ENCODE measurements at places on chromosomes 2 and 18.

DNA sequence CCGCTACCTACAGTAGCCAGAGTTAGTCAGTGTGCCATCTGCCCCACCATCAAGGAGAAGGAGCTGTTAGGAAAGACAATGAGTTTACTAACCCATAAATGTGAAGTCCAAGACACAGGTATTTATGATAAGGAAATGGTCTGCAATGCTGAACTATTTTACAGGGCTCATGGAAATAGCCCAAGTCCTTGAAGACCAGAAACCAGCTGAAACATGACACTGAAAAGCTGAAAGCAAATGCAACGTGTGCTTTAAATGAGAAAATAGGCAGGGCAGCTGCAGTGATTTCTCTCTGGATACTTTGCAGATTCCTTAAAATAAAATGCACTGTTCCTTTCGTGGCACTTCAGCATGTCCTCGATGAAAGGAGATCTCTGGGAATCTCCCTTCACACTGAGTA is 256.4 kb upstream of the TCF4 start:
- DNase-seq = no peak

GRCh38 chr2:203886661-203887151 is 19.1 kb downstream of the CTLA4 start:
- DNase-seq = no peak

- no peak for DNase-seq
Measured at GRCh38 chr2:159073256-159073655, 104.8 kb downstream of the TANC1 start.

DNA sequence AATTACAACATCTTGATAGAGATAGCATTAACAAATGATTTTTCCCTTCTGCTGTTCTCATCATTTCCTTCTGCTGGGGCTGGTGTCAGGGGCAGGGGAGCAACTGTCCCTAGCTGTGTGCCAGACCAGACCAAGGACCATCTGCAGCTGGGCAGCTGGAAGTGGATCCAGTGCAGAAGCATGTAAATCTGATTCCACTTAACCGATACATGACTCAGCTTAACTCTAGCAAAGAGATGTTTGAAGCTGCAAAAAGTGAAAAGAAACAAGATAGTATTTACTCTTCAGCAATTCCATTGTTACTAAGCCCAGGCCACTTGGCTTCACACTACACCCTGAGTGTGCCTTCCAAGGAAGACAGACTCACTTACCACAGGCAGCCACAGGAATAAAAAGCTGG is 151.1 kb downstream of the GALNT1 start:
- DNase-seq = no peak

DNA sequence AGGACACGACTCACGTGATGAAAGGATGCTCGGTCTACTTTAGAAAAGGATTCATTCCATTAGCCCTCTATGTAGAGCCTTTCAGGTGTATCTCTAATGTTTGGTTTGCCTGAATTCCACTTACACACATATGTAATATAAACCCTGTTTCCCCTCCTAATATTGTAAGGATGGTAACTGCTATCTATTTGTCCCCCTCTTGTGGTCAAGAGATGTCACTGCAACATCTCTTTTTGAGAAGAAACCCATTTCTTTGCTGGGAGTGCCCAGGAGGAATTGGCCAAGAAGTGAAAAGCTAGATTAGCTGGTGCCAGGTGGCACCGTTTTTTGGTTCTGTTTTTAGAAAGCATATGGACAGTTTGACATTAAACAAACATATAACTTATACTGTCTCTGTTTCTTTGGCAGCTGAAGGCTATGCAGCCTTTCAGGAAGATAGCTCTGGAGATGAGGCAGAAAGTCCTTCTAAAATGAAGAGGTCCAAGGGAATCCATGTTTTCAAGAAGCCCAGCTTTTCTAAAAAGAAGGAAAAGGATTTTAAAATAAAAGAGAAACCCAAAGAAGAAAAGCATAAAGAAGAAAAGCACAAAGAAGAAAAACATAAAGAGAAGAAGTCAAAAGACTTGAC is 41.2 kb downstream of the RALBP1 start:
- DNase-seq = no peak

- DNase-seq = no peak
Measured at GRCh38 chr2:226077841-226078240, 678.3 kb downstream of the NYAP2 start.

DNA sequence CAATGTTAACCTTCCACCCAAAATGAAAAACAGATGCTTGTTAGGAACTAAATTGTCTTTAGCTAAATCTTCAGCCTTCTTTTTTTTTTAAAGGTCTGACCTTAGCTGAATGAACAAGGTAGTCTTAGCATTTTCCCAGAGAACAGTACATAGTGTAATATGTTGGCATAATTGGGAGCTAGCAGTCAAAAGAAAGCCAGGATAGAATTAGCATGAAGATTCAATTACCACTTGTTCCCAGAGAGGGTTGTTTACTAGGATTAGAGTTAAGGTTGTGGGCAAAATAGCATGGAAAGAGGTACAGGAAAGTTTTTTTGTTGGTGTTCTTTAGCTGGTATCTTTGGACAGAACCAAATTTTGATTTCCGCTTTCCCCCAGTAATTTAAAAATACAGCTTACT is 6.9 kb downstream of the CDH20 start:
- DNase-seq = no peak

GRCh38 chr2:130371723-130372054 is 15.8 kb downstream of the PTPN18 start:
- DNase-seq = no peak

- peak; percentile 86 for DNase-seq
Measured at GRCh38 chr18:9475643-9476591, 604 bp downstream of the RALBP1 start.

DNA sequence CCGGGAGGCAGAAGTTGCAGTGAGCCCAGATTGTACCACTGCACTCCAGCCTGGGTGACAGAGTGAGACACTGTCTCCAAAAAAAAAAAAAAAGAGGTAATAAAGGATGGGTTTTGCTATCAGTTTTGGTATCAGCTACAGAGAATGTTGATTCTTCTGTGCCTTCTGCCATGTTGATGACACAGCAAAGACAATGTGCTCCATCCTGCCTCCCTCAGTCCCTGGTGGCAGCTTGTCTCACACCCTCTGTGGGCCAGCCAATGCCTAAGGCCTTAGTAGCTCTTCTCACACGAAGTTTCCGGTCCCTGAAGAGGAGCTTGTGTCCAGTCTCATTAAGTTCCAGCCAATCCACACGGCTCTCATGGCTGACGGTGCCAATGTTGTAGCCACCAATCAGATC is 17.6 kb downstream of the IFT172 start:
- no peak for DNase-seq

GRCh38 chr18:58955738-58956137 is 91.1 kb downstream of the ZNF532 start:
- no peak for DNase-seq

GRCh38 chr2:233092432-233093165 is 32.5 kb downstream of the INPP5D start:
- peak; percentile 40 for DNase-seq

DNA sequence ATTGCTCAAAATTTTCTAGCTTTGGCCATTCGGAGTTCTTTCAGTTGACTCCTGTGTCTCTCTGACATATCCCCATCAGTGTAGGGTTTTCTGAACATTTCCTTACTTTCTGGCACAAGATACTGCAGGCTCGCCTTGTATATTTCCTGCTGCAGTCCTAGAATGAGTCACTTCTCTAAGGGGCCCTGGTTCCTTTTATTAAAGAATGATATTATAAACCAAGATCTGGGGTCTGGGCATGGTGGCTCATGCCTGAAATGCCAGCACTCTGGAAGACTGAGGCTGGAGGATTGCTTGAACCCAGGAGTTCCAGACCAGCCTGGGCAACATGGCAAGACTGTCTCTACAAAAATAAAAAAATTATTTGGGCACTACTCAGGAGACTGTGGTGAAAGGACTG is 3.0 kb upstream of the RPL37A start:
- no peak for DNase-seq

DNA sequence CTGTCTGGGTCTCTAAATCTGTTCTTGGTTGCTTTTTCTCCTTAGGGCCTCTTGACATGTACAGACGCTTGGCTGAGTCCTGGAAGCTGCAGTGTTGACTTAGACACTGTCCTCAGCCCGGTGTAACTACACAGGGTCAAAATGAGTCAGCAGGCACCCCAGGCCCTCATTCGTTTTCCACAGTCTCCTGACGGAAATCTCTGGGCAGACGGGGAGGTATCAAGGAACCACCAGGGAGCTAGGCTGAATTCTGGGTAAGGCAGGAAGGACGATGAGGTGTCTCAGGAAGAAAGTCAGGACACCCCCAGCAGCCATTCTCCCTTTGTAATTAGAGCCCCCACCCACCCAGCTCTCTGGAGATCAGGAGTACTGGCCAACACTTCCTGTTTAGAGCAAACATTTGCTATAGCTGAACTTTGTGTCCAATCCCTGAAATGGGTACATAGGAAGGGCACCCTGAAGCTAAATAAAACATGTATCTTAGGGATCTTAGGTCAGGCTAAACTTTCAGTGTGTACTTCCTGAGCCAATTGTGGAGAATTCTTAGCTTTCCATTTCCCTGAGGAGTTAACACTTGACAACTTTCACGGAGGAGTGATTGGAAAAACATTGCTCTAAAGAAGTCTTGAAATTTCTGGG is 23.9 kb upstream of the EPAS1 start:
- DNase-seq = no peak

DNA sequence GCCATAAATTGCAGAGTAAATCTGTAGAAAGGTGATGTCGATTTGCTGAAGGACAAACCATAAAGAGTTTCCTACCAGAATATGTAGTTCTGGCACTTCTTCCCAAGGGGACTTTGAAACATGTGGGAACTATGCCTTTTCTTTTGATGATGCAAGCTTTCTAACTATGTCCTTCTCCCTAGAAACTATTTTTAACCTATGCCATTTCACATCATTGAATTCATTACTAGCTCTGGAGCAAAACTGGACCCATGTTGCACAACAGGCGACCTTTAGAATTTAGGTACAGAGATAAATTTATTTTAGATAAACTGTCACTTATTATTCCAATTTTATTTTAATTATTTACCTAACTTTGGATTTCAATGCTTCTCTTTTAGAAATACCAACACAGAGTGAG is 186.5 kb downstream of the CCDC102B start:
- DNase-seq = no peak

DNA sequence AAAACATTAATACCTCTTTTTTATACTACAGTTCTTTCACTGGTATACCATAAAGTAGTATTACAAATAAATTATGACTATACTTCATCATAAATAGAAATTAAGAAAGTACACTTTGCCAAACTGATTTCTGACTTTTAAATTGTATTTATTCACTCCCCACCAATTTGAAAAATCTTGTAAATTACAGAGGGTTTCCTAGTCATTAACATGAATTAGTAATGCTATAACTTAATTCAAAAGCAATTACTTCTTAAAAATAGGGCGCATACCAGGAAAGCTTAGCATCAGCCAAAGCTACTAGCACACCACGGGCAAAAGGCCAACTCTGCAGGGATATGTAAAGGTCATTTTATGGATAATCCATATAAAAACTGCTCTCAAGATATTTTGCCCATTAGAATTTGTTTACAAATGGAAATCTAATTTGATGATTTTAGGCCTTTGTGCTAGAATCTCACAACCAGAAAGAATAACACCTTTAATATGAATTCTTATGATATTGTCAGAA is 142.3 kb downstream of the PIGN start:
- DNase-seq = no peak

- no peak for DNase-seq
Measured at GRCh38 chr2:36235882-36236281, 119.7 kb upstream of the CRIM1 start.

DNA sequence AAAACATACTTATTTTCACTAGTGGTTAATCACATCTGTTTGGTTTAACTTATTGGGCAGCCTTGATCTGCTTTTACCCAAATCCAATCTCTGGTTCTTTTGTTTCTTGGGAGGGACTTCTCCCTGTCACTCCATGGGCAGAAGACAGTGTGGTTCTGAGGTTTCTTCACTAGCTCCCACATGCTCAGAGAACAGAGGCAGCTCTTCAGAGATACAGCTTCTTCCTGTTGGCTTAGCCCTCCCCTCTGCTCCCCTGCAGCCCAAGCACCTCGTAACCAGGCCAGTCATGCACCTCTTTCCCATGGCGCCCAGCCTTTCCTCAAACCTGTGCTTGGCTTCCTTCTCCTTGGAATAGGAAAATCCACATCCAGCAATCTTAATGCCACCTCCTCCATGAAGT is 32.8 kb downstream of the SLC9A2 start:
- DNase-seq = no peak

- DNase-seq = no peak
Measured at GRCh38 chr2:211957799-211958198, 580.8 kb downstream of the ERBB4 start.

GRCh38 chr18:78641689-78642231 is 337.9 kb upstream of the SALL3 start:
- no peak for DNase-seq

DNA sequence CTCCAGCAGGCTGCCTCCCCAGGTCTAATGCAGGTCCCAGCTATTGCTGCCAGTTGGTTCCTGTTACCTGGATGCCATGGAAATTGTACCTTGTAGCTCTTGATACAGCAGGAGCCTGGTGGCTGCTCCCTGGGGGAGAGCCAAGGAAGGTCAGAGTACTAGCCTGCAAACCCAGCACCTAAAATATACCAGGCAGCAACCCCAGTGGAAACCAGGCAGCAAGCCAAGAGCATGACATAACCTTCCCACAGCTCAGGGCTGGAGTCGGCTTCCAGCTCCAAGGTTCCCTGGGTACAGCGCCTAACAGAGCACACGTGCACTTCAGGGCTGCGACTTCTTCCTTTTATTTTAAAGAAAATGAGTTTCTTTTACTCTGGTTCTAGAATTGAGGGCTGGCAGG is 30.3 kb downstream of the TNP1 start:
- no peak for DNase-seq

DNA sequence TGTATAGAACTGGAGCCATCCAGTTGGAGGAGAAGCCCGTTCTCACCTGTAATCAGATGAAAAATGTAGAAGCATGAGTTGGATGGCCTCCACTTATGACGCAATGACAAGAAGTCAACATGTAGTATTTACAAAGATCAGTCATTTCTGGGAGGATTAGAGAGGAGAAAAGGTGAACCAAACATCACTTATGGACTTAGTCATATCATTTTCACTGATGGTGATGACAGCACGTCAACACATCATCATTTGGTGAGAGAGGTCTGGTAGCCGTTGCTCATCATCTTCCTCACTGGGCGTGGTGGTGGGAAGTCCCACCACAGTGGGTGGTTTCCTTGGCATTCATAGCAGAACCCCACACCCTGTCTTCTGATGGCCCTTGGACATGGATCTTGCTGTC is 264.2 kb upstream of the EPAS1 start:
- no peak for DNase-seq

DNA sequence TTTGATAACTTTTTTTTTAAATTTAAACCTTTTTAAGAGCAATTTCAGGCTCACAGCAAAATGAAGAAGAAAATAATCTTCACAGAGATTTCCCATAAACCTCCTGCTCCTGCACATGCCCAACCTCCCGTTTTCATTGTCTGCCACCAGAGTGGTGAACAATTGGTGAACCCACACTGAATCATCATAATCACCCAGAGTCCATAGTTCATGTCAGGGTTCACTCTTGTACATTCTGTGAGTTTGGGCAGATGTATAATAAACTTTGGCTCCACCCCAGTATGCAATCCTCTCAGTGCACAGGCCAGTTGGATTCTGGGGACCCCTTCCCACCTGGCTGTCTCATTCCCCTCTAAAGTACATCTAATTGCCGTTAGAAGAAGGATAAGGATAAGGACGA is 24.4 kb downstream of the C18orf54 start:
- DNase-seq = no peak

Data from upper lobe of right lung (tissue), 1 donor.